Esophagus squamous epithelium (tissue), 5 donors: ENCODE measurements at places on chromosomes 1 and 21.

- H3K36me3 ChIP-seq = no peaks in the 10 kb centered on the region
- no peaks in the 10 kb centered on the region for H3K27me3 ChIP-seq
- H3K27ac ChIP-seq = no peak overlapping the region
- peaks cover 12% of the 10 kb centered on the region for H3K4me1 ChIP-seq
These were observed 23.5 kb downstream of the SMYD3 start for GRCh38 chr1:246483569-246483933.

DNA sequence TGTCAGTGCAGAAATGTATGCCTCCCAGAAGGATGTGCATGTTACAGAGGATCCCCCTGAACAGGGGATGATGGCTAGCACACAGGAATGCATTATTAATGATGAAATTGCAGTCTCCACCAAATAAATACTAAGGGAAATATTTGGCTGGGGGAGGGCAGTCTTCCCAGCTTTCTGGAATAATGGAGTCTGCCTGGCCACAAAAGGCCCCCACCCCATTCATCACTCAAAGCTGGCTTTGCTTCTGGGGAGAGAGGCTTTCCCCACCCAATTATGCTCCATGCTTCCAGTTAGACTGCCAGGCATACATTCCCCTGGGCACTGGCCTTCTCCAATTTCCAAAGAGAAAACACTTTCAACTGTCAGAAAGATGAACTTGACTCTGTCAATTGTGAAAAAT lies 302.7 kb downstream of the SIPA1L2 start:
- H3K27ac ChIP-seq = no peak overlapping the region
- H3K27me3 ChIP-seq = no peaks in the 10 kb centered on the region
- H3K4me1 ChIP-seq = peaks cover 45% of the 10 kb centered on the region
- DNase-seq = no peak

- no peaks in the 10 kb centered on the region for H3K4me1 ChIP-seq
- no peak overlapping the region for H3K4me3 ChIP-seq
These were observed 239.1 kb upstream of the RUNX1 start for GRCh38 chr21:35288238-35288637.

- no peak for DNase-seq
- H3K27ac ChIP-seq = no peak overlapping the region
- H3K27me3 ChIP-seq = no peaks in the 10 kb centered on the region
- no peaks in the 10 kb centered on the region for H3K36me3 ChIP-seq
- H3K4me3 ChIP-seq = no peak overlapping the region
These were observed 17.9 kb upstream of the ETV3 start for GRCh38 chr1:157156058-157156541.

DNA sequence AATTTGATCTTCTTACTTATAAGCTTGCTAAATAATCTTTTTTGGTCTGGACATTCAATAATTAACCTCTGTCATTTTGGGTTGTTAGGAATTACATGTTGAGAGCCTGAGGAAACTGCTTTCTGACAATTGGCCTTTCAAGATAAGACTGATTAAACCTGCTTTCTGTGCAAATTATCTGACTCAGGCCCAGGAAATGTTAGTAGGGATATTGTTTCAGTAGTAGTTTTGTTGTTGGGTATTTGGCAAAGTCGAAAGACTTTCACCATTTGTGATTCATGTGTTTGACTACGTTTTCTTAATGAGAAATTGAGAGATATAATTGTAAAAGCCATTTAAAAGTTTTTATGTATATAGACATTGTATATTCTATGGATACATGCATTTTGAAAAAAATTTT lies 81.1 kb upstream of the GPR88 start:
- no peak for DNase-seq
- H3K4me3 ChIP-seq = no peak overlapping the region
- no peaks in the 10 kb centered on the region for H3K27me3 ChIP-seq

DNA sequence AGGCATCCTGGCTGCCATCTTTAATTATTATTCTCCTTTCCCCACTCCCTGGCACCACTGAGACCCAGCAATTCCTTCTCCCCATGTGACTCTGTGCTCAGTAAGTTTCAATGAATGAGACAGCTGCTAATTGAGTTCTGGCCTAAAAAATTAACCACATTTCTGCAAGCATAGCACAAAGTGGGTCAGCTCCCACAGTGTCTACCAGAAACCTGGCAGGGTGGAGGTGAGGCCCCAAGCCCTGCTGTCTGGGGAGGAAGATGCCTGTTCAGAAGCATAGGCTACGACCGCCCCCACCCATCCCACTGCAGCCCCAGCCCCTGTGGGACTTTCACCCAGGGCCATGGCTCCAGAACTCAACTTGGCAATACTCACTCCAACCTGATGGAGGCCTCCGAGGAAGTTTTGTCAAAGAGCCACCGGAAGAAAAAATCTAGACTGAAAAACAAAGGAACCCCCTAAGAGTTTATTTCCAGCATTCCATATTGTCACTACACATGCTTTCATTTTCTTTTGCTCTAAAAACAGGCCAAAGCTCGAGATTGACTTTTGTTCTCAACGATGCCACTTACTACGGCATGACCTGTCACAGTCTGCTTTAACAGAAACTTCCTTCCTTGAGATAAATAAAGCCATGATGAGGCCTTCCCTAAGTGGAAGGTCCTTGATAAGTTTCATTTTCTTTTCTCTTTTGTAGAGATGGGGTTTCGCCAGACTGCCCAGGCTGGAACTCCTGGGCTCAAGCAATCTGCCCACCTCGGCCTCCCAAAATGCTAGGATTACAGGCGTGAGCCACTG lies 26.5 kb downstream of the TMEM63A start:
- H3K4me1 ChIP-seq = peaks cover 5% of the 10 kb centered on the region
- H3K36me3 ChIP-seq = peaks cover 21% of the 10 kb centered on the region
- H3K27ac ChIP-seq = no peak overlapping the region
- H3K27me3 ChIP-seq = no peaks in the 10 kb centered on the region

- H3K27me3 ChIP-seq = no peaks in the 10 kb centered on the region
- no peak overlapping the region for H3K4me3 ChIP-seq
- no peaks in the 10 kb centered on the region for H3K4me1 ChIP-seq
- no peak overlapping the region for H3K27ac ChIP-seq
- no peak for DNase-seq
- H3K36me3 ChIP-seq = no peaks in the 10 kb centered on the region
These were observed 57.4 kb downstream of the SAMSN1 start for GRCh38 chr21:14488672-14489204.

DNA sequence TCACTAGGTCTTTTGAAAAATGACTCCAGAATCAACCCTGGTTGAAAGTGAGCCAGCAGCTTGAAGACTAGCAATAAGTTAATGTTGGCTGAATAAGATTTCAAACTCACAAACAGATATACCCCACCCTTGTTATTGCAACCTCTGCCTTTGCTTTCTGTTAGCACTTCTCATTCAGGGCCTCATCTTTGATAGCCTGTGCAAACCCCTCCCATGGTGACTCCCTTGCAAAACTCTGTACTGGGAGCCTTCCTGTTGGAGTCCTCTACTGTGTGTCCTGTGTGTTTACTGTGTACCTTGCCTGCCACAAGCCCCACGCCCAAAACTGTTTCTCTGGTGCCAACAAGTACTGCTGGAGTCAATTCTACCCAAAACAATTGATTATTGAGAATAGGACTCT lies 50.2 kb downstream of the ZNF678 start:
- no peaks in the 10 kb centered on the region for H3K4me1 ChIP-seq
- no peak overlapping the region for H3K27ac ChIP-seq
- H3K36me3 ChIP-seq = peaks cover 60% of the 10 kb centered on the region
- H3K4me3 ChIP-seq = no peak overlapping the region

- H3K36me3 ChIP-seq = no peaks in the 10 kb centered on the region
- H3K27ac ChIP-seq = peak overlapping the region; percentile 91
- no peak overlapping the region for H3K4me3 ChIP-seq
- DNase-seq = no peak
- peaks cover 10% of the 10 kb centered on the region for H3K4me1 ChIP-seq
- no peaks in the 10 kb centered on the region for H3K27me3 ChIP-seq
These were observed 11.4 kb downstream of the SMAP2 start for GRCh38 chr1:40384887-40385286.

GRCh38 chr1:218348628-218349071 lies 3.5 kb downstream of the TGFB2 start:
- no peak for DNase-seq
- peaks cover 3% of the 10 kb centered on the region for H3K4me1 ChIP-seq
- no peaks in the 10 kb centered on the region for H3K36me3 ChIP-seq
- no peak overlapping the region for H3K27ac ChIP-seq
- no peaks in the 10 kb centered on the region for H3K27me3 ChIP-seq
- H3K4me3 ChIP-seq = peak overlapping the region; percentile 62

- H3K27ac ChIP-seq = no peak overlapping the region
- H3K4me1 ChIP-seq = peaks cover 3% of the 10 kb centered on the region
- DNase-seq = no peak
- no peaks in the 10 kb centered on the region for H3K36me3 ChIP-seq
- no peaks in the 10 kb centered on the region for H3K27me3 ChIP-seq
- no peak overlapping the region for H3K4me3 ChIP-seq
These were observed 17.3 kb downstream of the DDR2 start for GRCh38 chr1:162649583-162649982.

DNA sequence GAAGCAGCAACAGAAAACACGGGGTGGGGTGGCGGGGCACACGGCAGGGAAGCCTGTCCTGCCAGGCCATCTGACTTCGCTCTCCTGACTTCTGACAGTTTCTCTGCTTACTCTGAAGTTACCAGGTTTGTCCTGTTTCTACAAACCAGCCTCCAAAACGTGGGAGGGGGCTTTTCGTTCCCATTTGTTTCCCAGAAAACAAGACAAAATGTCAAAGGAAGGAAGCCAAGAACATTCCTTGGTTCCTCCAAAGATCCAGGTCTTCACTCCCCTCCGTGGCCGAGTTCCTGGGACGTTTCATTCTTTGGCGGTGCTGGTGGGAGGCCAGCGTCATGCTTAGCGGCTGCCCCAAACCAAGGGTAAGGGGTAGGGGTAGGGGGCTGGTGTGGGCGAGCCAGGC lies 49.6 kb downstream of the MEGF6 start:
- H3K36me3 ChIP-seq = no peaks in the 10 kb centered on the region
- H3K4me3 ChIP-seq = no peak overlapping the region
- DNase-seq = no peak
- H3K27ac ChIP-seq = no peak overlapping the region
- H3K27me3 ChIP-seq = no peaks in the 10 kb centered on the region
- H3K4me1 ChIP-seq = no peaks in the 10 kb centered on the region

GRCh38 chr1:199079994-199080393 lies 441.2 kb downstream of the PTPRC start:
- no peaks in the 10 kb centered on the region for H3K4me1 ChIP-seq
- no peak overlapping the region for H3K4me3 ChIP-seq
- DNase-seq = no peak

- H3K36me3 ChIP-seq = no peaks in the 10 kb centered on the region
- H3K4me3 ChIP-seq = no peak overlapping the region
- DNase-seq = no peak
- H3K27me3 ChIP-seq = no peaks in the 10 kb centered on the region
- no peak overlapping the region for H3K27ac ChIP-seq
- no peaks in the 10 kb centered on the region for H3K4me1 ChIP-seq
These were observed 43.5 kb downstream of the PLA2G4A start for GRCh38 chr1:186872291-186872690.

GRCh38 chr1:221693087-221693486 lies 48.8 kb downstream of the DUSP10 start:
- H3K4me3 ChIP-seq = no peak overlapping the region
- H3K36me3 ChIP-seq = no peaks in the 10 kb centered on the region
- no peak for DNase-seq
- H3K27me3 ChIP-seq = no peaks in the 10 kb centered on the region

- no peak overlapping the region for H3K27ac ChIP-seq
- no peaks in the 10 kb centered on the region for H3K27me3 ChIP-seq
- H3K4me1 ChIP-seq = no peaks in the 10 kb centered on the region
- no peak for DNase-seq
These were observed 137.1 kb downstream of the PCBP3 start for GRCh38 chr21:45780647-45781046.

DNA sequence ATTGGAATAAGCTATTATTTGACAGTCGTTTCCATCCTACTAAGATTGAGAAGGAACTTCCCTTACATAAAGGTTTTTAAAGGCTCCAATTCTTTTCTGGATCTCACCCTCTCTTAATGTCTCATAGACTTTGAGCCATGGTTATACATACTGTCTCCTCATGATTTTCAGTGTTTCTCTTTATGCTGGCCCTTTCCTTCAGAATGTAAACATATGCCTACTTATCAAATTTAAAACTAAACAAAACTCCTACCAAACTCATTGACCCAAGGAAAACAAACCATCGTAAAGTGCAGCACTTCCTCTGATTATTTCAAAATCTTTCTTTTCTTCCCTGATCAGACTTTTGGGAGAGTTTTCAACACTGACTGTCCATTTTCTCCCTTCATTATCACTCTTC lies 163.4 kb upstream of the DPYD start:
- no peak overlapping the region for H3K27ac ChIP-seq
- no peak for DNase-seq
- H3K27me3 ChIP-seq = no peaks in the 10 kb centered on the region
- no peak overlapping the region for H3K4me3 ChIP-seq

GRCh38 chr1:2891923-2892448 lies 90.5 kb upstream of the TTC34 start:
- H3K27ac ChIP-seq = no peak overlapping the region
- no peak for DNase-seq
- H3K27me3 ChIP-seq = no peaks in the 10 kb centered on the region
- no peaks in the 10 kb centered on the region for H3K36me3 ChIP-seq
- no peaks in the 10 kb centered on the region for H3K4me1 ChIP-seq
- H3K4me3 ChIP-seq = no peak overlapping the region

DNA sequence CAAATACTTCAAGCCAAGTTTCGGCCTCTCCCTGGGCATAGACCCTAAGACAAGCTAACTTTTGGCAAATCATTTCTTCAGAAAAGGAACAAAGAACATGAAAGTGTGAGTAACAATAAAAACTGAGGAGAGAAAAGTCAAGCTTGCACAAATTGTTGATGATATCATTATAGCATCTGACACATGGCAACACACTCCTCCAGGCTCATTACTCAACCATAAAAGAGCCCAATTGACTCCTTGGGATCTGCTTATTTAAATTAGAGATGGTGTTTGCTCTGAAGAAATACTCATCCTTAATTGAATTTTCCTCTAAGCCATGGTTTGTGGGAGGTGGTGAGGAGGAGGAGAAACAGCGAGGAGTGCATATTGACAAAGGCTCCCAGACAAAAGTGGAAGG lies 54.5 kb downstream of the TNFSF4 start:
- no peak for DNase-seq
- H3K27me3 ChIP-seq = no peaks in the 10 kb centered on the region
- H3K36me3 ChIP-seq = no peaks in the 10 kb centered on the region
- H3K27ac ChIP-seq = no peak overlapping the region

DNA sequence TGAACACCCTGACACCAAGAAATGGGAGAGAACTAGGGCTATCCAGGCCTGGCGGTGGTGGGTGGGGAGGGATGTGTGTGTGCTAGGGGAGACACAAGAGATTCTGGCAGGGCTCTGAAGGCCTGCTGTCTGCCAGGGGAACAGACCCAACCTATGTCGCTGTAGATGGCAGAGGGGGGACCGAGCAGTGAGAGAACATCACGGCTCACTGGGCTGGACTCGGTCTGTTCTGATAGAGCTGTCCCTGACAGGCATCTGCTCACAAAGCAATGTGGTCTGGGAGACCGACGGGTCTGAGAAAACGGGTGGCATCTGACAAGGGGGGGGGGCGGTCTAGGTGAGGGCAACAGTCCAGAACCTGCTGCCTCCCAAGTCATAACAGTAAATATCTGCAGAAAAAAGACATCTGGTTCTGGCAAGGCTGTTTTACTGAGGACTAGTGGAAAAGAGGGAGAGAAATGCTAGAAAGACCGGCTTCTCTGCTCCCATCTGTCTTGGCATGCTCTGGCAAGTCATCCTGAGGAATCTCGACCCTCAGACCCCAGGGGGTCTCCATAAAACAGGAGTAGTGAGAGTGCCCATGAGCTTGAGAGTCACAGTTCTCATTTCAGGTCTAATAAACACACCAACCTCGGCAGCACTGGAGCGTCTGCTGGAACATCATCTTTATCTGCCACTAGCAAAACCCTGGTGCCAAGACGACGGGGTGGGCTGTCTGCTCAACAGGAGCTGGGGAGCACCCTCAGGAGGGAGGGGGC lies 36.5 kb downstream of the SLC66A1 start:
- H3K36me3 ChIP-seq = peaks cover 80% of the 10 kb centered on the region
- no peak overlapping the region for H3K4me3 ChIP-seq
- H3K27me3 ChIP-seq = no peaks in the 10 kb centered on the region
- peak overlapping the region; percentile 71 for H3K27ac ChIP-seq
- peaks cover 24% of the 10 kb centered on the region for H3K4me1 ChIP-seq
- DNase-seq = no peak
